ENCODE measurements at places on chromosomes 1 and 21.

DNA sequence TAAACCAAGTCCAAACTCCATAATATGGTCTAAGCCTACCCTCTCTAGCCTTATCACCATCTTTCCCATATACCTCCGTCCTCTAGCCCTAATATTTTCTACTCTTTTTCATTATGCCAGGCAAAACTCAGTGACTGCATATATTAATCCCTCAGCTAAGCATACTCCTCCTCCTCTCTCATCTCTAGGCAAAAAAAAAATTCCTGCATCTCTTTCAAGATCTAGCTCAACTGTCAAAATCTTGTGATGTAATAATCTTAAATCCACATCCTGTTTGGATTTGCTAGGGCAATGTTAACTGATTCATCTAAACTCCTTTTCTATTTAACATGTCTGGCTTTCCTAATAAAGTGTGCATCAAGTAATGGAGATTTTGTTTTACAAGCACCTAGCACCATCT, 20.4 kb downstream of the PRPF38A start:
- no peak for DNase-seq

GRCh38 chr21:45078371-45078770, 4.0 kb downstream of the ADARB1 start:
- DNase-seq: no peak

GRCh38 chr1:11059968-11060830, at the start of gene SRM:
SRM (minus strand) TSS chr1:11060018; CDS start chr1:11059943, 75 bp downstream.
- peak; percentile 85 for DNase-seq

- no peak for DNase-seq
These were observed 37.8 kb downstream of the NGF start for GRCh38 chr1:115300087-115300876.

DNA sequence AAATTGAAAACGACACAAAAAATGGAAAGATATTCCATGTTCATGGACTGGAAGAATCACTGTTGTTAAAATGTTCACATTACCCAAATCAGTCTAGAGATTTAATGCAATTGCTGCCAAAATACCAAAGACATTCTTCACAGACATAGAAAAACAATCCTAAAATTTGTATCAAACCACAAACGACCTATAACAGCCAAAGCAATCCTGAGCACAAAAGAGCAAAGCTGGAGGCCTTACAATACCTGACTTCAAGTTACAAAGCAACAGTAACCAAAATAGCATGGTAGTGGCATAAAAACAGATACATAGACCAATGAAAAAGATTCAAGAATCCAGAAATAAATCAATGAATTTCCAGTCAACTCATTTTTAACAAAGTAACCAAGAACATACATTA, 1077.3 kb downstream of the KCNT2 start:
- DNase-seq: no peak

GRCh38 chr1:175665616-175666015, 77.8 kb downstream of the TNR start:
- DNase-seq: no peak

- no peak for DNase-seq
These were observed 56.9 kb upstream of the TMPRSS2 start for GRCh38 chr21:41564871-41565274.

DNA sequence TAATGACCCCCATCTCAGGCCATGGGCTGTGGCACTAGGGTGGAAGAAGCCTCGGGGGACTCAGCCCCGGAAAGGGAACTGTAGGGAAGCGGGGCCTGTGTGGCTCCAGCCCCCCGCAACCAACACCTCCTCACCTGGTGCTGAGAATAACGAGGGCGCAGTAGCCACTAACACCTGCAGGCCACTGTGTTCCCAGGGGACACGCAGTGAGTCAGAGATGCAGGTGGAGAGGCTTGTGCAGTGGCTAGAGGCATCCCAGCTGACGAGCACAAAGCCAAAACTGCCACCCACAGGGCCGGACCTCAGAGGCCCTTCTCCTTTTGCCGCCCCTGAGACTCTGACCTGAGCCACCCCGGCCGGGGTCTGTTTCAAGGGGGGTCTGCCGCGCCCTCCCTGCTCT, 33.5 kb upstream of the CCDC27 start:
- DNase-seq: no peak

GRCh38 chr1:93313026-93313425, 32.7 kb upstream of the DR1 start:
- DNase-seq: no peak

DNA sequence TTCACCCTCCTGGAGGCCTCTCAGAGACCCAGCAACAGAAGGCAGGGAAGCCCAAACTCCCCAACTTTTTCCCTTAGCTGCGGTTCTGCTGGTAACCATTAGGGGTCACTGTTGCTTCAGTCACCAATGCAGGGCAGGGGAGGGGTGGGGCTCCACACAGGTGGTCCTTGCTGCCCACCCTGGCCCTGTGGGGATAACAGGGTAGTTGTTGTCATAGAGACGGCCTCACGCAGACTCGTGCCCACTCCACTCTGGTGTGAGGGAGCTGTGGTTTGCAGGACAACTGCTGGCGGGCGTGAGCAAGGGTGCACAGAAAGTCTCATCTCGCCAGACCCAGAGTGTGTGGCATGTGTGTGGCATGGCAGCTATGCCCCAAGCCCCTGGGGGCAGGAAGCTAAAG, 19.9 kb downstream of the INSRR start:
- DNase-seq: no peak

- no peak for DNase-seq
These were observed 111.8 kb upstream of the NBPF11 start for GRCh38 chr1:148263906-148264255.

DNA sequence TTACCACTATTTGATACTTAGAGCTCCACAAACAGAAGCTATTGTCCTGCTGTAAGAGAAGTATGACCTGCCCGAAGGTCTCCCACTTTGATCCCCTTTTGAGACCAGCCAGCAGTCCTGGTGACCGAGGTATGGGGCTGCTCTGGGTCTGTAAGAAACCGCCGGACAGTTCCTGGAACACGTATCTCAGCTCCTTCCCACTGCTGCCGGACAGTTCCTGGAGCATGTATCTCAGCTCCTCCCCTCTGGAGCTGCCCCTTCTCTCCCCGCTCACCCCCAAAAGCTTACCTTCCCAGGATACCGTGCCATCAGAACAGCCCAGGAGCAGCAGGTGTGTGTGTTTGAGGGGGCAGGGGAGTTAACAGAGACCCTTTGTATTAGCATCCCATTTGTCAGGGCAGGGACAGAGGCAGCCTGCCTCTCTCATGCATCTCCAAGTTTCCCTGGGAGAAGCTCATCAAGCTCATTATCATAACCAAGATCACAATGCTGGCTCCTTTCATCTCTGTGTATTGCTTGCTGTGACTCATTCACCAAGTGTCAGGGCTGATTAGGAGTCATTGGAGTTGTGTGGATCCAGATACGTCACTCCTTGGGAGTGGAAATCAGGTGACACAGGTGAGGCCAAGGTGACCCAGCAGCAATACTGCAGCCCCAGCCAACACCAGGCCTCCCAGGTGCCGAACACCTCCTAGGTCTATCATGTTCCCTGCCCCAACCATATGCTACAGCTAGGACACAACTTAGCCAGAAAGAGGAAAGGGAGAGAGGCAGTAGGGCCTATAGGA, 25.3 kb downstream of the OPTC start:
- no peak for DNase-seq

GRCh38 chr1:160068225-160068624, 1.7 kb downstream of the KCNJ10 start:
- no peak for DNase-seq

- DNase-seq: no peak
These were observed 36.8 kb downstream of the RAP1A start for GRCh38 chr1:111656086-111657017.

DNA sequence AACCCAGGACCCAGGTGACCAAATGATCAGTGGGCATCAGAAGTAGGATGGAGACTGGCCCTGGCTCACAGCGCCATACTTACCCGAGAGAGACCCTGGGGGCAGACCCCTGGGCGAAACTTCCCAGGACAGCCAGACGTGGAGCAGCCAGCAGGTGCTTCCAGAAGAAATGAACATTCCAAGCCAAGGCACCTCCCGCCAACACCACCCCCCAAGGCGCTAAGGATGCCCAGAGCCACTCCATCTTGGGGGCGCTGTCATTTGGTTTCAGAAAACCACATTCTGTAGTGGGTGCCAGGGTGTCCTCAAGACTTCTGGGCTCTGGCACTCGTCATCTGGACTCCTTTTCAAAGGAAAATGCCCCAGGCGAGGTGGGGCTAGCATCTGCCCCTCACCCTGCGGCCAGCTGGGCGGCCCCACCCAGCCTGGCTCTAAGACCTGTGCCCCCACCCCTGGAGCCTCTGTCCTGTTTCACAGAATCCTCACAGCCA, 98.8 kb downstream of the RIPK4 start:
- DNase-seq: no peak

DNA sequence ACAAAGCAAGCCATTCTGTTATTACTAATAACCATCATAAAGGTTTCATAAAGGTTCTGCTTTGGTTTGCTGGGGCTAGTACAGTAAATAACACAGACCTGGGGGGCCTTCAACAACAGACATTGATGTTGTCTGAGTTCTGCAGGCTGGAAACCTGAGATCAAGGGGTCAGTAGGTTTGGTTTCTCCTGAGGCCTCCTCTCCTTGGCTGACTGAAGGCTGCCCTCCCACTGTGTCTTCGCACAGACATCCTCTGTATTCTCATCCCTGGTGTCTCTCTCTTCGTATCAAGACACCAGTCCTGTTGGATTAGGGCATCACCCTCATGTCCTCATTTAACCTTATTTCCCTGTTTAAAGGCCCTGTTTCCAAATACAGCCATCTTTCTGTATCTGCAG, 37.3 kb downstream of the HUNK start:
- no peak for DNase-seq

GRCh38 chr1:240646571-240647240, 34.8 kb upstream of the GREM2 start:
- no peak for DNase-seq

- DNase-seq: no peak
These were observed 363.5 kb upstream of the PTBP2 start for GRCh38 chr1:96358057-96358456.

DNA sequence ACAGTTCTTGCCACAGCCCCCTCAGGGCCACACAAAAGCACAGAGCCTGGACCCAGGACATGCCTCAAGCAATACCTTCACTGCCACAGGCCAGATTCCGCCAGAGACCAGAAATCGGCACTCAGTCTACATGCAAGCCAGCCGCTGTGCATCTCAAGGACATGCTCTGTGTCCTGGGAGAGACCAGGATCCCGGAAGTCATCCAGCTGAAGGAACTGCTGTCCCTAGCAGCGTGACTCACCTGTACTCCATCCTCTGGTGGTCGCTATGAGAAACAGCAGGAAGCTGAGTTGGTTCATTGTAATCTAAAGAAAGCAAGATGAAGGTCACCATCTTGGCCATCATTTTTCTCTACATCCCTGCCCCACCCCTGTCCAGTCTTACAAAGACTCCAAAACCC, 401 bp downstream of the ITLN1 start:
- no peak for DNase-seq

DNA sequence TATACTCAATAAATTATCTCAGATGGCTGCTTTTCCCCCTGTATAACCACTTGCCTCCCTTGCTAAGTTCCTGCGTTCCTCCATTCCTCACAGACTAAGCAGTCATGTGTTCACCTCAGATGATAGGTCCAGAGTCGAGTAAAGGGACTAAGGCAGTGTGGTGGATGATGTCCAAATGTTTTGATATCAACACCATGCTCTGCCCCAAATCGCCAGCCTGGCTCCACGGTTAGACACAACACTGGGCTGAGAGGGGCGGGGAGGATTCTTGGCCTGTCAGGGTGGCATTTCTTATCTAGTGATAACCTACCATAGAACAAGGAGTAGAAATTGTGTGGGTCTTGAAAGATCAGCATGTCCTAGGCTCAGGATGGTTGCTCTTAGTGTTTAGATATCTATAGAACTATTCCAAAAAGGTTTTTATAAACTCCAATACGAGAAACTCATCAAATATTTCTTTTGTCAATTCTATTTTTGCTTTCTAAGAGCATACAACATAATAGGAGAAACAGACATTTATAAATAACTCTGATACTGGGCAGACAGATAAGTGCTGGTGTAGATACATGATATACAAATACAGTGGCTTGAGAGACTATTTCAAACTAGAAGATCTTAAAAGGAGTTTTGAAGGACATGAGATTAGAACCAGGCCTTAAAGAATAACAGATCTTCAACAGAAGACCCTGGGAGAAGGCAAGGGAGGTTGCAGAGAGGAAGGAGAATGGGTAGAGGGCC, 21.5 kb downstream of the GJA5 start:
- no peak for DNase-seq

GRCh38 chr1:61123326-61123725, 41.0 kb downstream of the NFIA start:
- DNase-seq: no peak

- no peak for DNase-seq
These were observed 44.1 kb upstream of the SLC19A1 start for GRCh38 chr21:45586289-45586858.

- DNase-seq: no peak
These were observed 22.0 kb downstream of the SLC37A1 start for GRCh38 chr21:42535602-42536171.

DNA sequence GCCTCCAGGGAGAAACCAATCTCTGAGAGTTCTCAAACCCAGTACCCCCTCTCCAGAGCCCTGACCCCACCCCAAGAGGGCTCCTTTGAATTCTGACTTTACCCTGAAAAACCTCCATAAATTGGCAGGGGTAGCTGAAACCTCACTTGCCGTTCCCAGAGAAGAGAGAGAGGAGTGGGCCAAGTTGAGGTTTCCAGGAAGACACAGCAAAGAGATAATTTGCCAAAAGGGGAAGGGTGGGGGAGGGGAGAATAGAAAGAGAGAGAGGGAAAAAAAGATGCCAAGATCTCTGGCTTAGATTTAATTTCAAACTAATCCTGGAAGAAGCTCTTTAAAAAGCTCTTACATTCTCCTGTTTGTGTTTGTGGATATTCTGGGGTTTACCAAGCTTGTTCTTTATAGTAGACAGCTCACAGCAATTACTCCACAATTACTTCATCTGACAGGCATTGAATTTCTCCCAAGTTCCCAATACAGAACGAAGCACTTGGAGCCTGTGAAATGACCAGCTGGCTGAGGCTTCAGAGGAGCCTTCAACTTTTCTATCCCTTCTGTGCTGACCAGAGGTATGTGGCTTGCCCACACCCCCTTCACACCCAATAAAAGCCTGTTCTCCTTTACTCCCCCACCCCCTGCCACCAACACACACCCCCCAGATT, 1.1 kb upstream of the GRHL3 start:
- DNase-seq: no peak

DNA sequence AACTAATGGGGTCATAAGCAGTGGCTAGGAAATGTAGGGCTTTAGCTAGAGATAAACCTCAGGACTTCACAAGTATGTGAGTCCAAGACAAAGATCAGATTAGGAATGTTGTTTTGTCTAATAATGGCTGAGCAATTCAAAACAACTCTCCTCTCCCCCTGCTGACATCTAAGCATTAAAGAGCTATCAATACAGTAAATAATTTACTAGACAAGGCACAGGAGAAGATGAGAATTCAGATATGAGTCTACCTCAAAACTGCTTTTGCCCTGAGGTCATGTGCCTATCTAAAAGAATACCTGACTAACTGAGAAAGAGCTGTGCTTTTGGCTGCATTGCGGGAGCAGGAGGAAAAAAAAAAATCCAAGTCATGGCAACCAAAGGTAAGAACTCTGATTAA, 86.8 kb downstream of the SPATA17 start:
- no peak for DNase-seq
